ENCODE measurements at places on chromosomes 16 and 17. TPM values are rescaled to one million over a fixed set of nuclear protein-coding genes. Genes with fewer than 3 reads are reported as not detected.

- no peak overlapping the region for H3K4me3 ChIP-seq
- no peaks in the 10 kb centered on the region for H3K27me3 ChIP-seq
- H3K36me3 ChIP-seq = no peaks in the 10 kb centered on the region
- H3K4me1 ChIP-seq = no peaks in the 10 kb centered on the region
- no peak overlapping the region for H3K27ac ChIP-seq
Measured at GRCh38 chr17:16243801-16244567, 27.0 kb downstream of the PIGL start.

GRCh38 chr17:75265614-75266315 lies 4.1 kb downstream of the MRPS7 start:
- H3K27ac ChIP-seq = no peak overlapping the region
- no peak for DNase-seq
- H3K4me1 ChIP-seq = peaks cover 11% of the 10 kb centered on the region

- no peaks in the 10 kb centered on the region for H3K27me3 ChIP-seq
- no peaks in the 10 kb centered on the region for H3K36me3 ChIP-seq
- DNase-seq = no peak
- peak overlapping the region; percentile 79 for H3K27ac ChIP-seq
- H3K4me3 ChIP-seq = no peak overlapping the region
Measured at GRCh38 chr17:77315551-77316190, 174.9 kb downstream of the SEC14L1 start.

DNA sequence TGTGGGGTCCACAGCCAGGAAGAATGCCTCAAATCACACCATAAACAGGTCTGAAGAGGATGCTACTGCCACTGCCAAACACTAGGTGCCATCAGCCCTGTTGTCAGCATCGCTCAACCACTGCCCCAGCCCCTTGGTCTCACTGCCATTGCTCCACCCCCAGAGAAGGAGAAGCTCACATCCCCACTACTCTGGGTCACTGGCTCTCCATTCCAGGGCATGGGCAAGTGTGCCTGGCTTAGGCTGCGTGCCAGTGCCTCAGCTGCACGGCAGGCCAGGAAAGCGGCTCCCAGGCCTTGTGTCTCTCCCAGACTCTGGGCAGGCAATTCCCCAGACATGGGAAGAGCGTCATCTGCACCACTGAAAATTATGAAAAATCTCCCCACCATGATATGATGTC lies 1.2 kb upstream of the IGSF6 start:
- no peaks in the 10 kb centered on the region for H3K27me3 ChIP-seq
- no peak overlapping the region for H3K4me3 ChIP-seq
- H3K4me1 ChIP-seq = no peaks in the 10 kb centered on the region
- no peak for DNase-seq
- H3K27ac ChIP-seq = no peak overlapping the region
- no peaks in the 10 kb centered on the region for H3K36me3 ChIP-seq

GRCh38 chr16:10878328-10878643 lies 1.3 kb downstream of the CIITA start:
- no peak for DNase-seq
- no peak overlapping the region for H3K27ac ChIP-seq
- H3K4me3 ChIP-seq = peak overlapping the region; percentile 38

- no peaks in the 10 kb centered on the region for H3K27me3 ChIP-seq
- no peaks in the 10 kb centered on the region for H3K36me3 ChIP-seq
- no peaks in the 10 kb centered on the region for H3K4me1 ChIP-seq
- DNase-seq = no peak
Measured at GRCh38 chr17:48513097-48513496, 17.7 kb downstream of the HOXB1 start.

DNA sequence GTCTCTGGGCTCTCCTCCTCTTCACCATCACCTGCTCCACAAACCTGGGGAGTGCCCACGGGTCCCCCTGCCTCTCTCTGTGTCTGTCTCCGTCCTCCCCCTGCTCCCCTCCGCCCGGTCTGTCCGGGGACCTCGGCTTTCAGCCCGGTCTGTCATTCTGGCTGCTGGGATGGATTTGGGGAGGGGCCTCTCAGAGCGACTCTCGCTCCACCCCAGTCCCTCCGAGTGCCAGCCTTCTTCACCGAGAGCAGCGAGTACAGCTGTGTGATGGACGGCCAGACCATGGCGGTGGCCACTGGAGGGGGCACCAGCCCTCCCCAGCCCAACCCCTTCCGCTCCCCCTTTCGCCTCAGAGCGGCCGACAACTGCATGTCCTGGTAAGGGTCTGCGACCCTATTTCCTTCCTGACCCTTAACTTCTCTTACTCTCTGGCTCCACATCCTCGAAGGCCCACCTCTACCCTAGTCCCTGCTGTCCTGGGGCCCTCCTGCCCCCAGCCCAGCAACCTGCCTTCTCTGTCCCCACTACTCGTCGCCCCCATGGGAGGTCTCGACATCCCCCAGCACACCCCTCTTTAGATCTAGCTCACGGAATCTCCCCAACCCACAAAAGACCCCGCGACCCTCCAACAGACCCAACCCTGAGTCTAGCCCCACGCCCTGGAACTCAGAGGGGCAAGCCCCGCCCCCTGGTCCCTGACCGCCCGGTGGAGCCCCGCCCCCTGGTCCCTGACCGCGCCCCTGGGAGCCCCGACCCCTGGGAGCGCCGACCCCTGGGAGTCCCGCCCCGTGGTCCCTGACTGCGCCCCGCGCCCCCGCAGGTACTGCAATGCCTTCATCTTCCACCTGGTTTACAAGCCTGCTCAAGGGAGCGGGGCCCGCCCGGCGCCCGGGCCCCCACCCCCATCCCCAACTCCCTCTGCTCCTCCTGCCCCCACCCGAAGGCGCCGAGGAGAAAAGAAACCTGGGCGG lies 5.6 kb upstream of the CXCL16 start:
- H3K27me3 ChIP-seq = no peaks in the 10 kb centered on the region
- DNase-seq = no peak
- no peak overlapping the region for H3K4me3 ChIP-seq
- H3K36me3 ChIP-seq = no peaks in the 10 kb centered on the region

DNA sequence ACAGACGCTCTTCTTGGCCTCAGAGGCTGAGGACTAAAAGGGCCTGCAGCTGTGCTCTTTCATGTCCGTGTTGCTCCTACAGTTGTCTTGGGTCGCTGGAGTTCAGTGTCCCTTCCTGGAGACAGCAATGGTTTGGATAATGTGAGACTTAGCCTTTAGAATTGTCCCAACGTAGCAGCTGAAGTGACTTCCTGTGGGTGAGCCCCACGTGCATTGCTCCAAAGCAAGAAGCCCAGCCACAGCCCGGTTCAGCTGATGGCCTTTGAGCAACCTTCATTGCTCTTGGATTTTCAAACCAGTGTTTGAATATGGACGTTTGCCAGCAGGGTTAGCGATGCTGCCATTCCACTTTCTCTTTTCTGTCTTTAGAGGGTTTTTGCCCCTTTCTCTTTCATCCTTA lies 19.7 kb downstream of the TMEM11 start:
- peak; percentile 54 for DNase-seq
- no peaks in the 10 kb centered on the region for H3K27me3 ChIP-seq
- no peaks in the 10 kb centered on the region for H3K36me3 ChIP-seq

- H3K4me3 ChIP-seq = no peak overlapping the region
- H3K27me3 ChIP-seq = no peaks in the 10 kb centered on the region
- DNase-seq = no peak
- H3K27ac ChIP-seq = no peak overlapping the region
- peaks cover 4% of the 10 kb centered on the region for H3K36me3 ChIP-seq
- peaks cover 11% of the 10 kb centered on the region for H3K4me1 ChIP-seq
Measured at GRCh38 chr16:81647527-81647926, 131.6 kb upstream of the PLCG2 start.

GRCh38 chr16:30602616-30603277 lies 7.4 kb downstream of the ZNF689 start:
- no peak for DNase-seq
- H3K4me3 ChIP-seq = no peak overlapping the region
- H3K4me1 ChIP-seq = no peaks in the 10 kb centered on the region
- H3K36me3 ChIP-seq = peaks cover 36% of the 10 kb centered on the region

- H3K4me1 ChIP-seq = peaks cover 8% of the 10 kb centered on the region
- H3K36me3 ChIP-seq = no peaks in the 10 kb centered on the region
- H3K27ac ChIP-seq = no peak overlapping the region
- DNase-seq = peak; percentile 62
- no peak overlapping the region for H3K4me3 ChIP-seq
Measured at GRCh38 chr17:1908699-1909309, 79.0 kb downstream of the RPA1 start.

DNA sequence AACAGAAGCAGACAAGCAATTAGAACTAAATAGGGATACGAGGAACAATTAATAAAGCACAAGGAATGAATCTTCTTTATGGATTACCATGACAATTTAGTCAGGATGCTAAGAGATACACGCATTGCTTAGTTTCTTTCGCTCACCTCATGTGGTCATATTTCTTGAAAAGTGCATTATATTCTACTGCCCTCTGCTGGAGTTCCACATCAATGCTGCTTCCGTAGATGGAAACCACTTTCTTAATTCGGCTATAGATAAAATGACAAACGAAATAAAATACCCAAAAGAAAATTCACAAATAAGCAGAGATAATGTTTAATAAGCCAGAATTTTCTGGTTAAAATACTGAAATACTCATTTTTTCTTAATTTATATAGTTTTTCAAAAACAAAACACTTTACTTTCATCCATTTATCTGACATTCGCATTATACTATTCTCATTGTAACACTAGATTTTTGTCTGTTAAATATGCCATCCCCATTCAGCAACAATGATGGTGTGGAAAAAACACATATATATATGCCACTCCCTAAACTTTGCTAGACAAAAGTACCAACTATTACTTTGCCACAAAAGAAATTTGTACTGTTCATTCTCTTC lies 22.0 kb upstream of the PHLPP2 start:
- no peaks in the 10 kb centered on the region for H3K4me1 ChIP-seq
- H3K27me3 ChIP-seq = no peaks in the 10 kb centered on the region
- no peak overlapping the region for H3K27ac ChIP-seq
- DNase-seq = no peak
- no peak overlapping the region for H3K4me3 ChIP-seq

GRCh38 chr17:48427598-48427997 lies 2.4 kb downstream of the SKAP1 start:
- no peak for DNase-seq
- H3K4me1 ChIP-seq = no peaks in the 10 kb centered on the region
- H3K27me3 ChIP-seq = no peaks in the 10 kb centered on the region
- H3K36me3 ChIP-seq = no peaks in the 10 kb centered on the region
- no peak overlapping the region for H3K27ac ChIP-seq
- no peak overlapping the region for H3K4me3 ChIP-seq

DNA sequence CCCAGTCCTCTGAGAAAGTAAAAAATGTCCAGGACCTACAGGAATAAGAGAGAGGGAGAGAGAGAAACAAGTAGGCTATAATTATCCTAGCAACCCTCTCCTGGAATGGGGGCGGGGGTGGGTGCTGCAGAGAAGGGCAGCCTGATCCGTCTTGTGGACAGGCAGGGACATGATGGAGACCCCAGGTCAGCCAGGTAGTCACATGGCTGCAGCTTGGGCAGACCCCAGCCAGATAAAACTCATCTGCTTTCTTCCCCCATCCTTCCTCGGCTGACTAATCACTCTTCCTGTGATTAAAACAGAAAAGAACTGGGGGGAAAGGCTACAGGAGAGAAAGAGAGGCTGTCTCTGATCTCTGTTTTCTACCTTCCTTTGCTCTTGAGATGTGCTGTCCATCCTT lies 32.6 kb downstream of the COPZ2 start:
- no peak overlapping the region for H3K4me3 ChIP-seq
- H3K27me3 ChIP-seq = no peaks in the 10 kb centered on the region
- H3K27ac ChIP-seq = peak overlapping the region; percentile 77
- no peaks in the 10 kb centered on the region for H3K36me3 ChIP-seq
- DNase-seq = no peak

GRCh38 chr17:47315451-47316266 lies 8.1 kb upstream of the EFCAB13 start:
- H3K27ac ChIP-seq = no peak overlapping the region
- H3K4me1 ChIP-seq = no peaks in the 10 kb centered on the region
- no peaks in the 10 kb centered on the region for H3K27me3 ChIP-seq
- peaks cover 6% of the 10 kb centered on the region for H3K36me3 ChIP-seq
- no peak overlapping the region for H3K4me3 ChIP-seq

GRCh38 chr16:10172848-10173655 lies 9.2 kb downstream of the GRIN2A start:
- no peak overlapping the region for H3K27ac ChIP-seq
- no peak for DNase-seq
- no peaks in the 10 kb centered on the region for H3K36me3 ChIP-seq
- peaks cover 6% of the 10 kb centered on the region for H3K4me1 ChIP-seq
- no peak overlapping the region for H3K4me3 ChIP-seq

DNA sequence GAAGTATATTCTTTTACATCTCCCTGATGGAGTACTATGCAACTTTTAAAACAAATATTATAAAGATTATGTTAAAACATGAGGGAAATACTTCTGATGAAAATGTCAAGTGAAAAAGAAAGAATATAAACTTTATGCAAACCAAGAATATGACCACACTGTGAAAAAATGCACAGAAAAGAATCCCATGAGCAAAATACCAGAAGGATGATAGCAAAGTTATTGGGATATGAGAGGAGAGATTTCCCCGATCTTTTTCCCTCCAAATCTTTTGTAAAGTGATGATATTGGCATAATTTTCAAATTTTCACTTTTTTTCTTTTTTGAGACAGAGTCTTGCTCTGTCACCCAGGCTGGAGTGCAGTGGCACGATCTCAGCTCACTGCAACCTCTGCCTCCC lies 36.6 kb upstream of the SMURF2 start:
- no peaks in the 10 kb centered on the region for H3K36me3 ChIP-seq
- no peaks in the 10 kb centered on the region for H3K27me3 ChIP-seq
- DNase-seq = no peak

GRCh38 chr16:3027489-3027795 lies 3.6 kb downstream of the THOC6 start:
- H3K4me1 ChIP-seq = peaks cover 42% of the 10 kb centered on the region
- H3K36me3 ChIP-seq = peaks cover 13% of the 10 kb centered on the region
- DNase-seq = no peak
- no peaks in the 10 kb centered on the region for H3K27me3 ChIP-seq

Gene PTX4
- total RNA-seq = not detected

Gene PLA2G10
- total RNA-seq = not detected

Gene CTRB2
- total RNA-seq = not detected

Gene KRT33B
- total RNA-seq = not detected

Gene RGS9
- 15.5 TPM for total RNA-seq

Gene CHST5
- not detected for total RNA-seq

Gene ARL5C
- total RNA-seq = not detected

Gene ITGA2B
- 4.3 TPM for total RNA-seq

Gene TBC1D3B
- not detected for total RNA-seq

Gene MYL4
- total RNA-seq = 11.0 TPM

Gene TM4SF5
- not detected for total RNA-seq

Gene CRHR1
- not detected for total RNA-seq

Gene XPO6
- total RNA-seq = 160 TPM

Gene MYCBPAP
- total RNA-seq = 1.1 TPM

Measured in thyroid gland (tissue), 4 donors.